ENCODE measurements at places on chromosomes 2 and 18. TPM values are rescaled to one million over a fixed set of nuclear protein-coding genes. Genes with fewer than 3 reads are reported as not detected.
A peak's percentile ranks its signal among the peaks of the same experiment; 100 is the strongest.

Gene DYSF
- total RNA-seq: 0.07 TPM

Gene CRACDL
- not detected for total RNA-seq

Gene WNT10A
- not detected for total RNA-seq

Gene C2orf92
- total RNA-seq: 2.2 TPM

Gene SLC39A10
- total RNA-seq: 27.6 TPM

Gene RAB6D
- total RNA-seq: not detected

Gene PROM2
- total RNA-seq: 0.44 TPM

Gene CKAP2L
- 28.5 TPM for total RNA-seq

GRCh38 chr2:219252900-219253752 is at the start of gene TUBA4B:
TUBA4B (plus strand) TSS chr2:219253243; CDS start chr2:219253408, 165 bp downstream.
- peaks cover 54% of the 10 kb centered on the region for H3K4me1 ChIP-seq
- peaks cover 10% of the 10 kb centered on the region for H3K27me3 ChIP-seq
- peak within 1 kb of the TSS; percentile 83 for H3K27ac ChIP-seq
- peaks cover 15% of the 10 kb centered on the region for H3K36me3 ChIP-seq
- DNase-seq: peak; percentile 35

DNA sequence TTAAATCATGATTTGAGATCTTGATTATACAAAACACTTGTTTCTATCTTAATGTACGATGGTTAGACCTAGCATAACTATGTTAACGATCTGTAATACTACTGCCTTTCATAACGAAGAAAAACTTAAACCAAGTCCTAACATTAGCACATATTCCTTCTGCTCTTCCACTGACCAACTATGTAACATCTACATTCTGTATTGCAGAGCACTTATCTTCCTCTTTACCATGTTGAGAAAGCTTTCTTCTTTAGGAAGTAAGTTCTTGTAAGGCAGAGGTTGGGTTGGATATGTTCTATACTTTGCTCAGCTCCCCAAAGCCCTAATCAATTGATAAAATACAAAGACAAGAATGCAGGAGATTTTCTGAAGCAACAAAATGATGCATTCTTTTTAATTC is 7.9 kb upstream of the ZNF407 start:
- 0 out of 2 replicates have a peak, but pooled peaks cover 7% of the 10 kb centered on the region for H3K4me1 ChIP-seq
- no peak for DNase-seq
- peaks cover 15% of the 10 kb centered on the region for H3K36me3 ChIP-seq
- H3K4me3 ChIP-seq: no peak overlapping the region

DNA sequence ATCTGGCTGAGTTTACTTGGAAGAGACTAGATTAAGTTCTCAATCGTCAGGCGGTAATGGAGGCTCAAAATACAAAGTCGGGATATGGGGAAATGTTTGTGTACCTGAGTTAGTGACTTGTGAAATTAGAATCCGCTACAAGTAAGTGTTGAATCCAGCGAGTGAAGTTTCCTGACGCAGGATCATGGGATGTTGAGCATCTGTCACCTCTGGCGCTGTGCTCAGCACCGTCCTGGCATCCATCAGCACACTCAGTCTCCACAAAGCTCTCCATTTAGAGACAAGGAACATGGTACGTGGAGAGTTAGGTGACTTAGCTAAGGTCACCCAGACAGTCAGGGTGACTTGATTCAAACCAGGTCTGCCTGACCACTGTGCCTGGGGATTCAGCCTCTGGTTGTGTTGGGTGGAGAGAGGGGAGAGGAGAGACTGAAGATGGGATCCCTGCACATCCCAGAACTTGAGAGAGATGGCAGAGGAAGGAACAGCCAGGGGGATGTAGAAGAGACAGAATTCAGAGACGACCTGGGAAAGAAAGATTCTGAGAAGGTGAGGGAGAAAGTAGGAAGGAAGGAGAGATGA is 251.2 kb downstream of the ACKR3 start:
- H3K27ac ChIP-seq: no peak overlapping the region
- DNase-seq: no peak
- no peak overlapping the region for H3K4me3 ChIP-seq
- no peaks in the 10 kb centered on the region for H3K4me1 ChIP-seq
- H3K36me3 ChIP-seq: no peaks in the 10 kb centered on the region
- H3K27me3 ChIP-seq: peaks cover 15% of the 10 kb centered on the region

DNA sequence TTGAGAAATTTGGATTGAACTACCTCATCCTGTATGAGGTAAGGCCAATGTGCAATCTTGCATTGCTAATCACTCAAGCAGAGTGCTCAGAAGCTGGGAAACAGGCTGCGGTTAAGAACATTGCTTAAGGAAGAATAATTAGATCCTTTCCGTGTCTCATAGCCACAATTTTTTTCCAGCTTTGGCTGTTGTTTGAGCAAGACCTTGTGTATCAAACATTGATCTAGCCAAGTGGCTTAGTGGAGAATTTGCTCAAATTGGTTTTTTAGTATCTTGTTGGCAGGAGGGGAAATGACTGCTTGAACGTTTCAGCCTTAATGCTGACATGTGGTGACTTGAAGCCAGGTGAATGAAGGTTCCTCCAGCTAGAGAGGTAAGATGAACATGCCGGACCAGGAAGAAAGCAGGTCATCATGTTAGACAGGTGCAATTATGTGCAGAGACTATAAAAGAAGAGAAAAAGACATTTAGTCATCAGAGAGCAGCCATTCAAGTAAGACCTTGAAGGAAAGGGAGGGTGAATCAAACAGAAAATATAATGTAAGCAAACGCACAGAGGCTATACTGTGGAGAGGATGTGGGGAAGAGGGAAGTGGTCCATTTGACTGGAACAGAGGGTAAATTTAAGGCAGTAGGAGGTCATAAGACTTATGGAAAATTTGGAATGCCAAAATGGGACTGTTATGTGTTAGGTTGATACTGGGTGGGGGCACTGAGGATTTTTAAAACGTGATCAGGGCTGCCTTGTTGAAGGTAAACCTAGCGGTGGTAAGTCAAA is 98.9 kb upstream of the CYP1B1 start:
- H3K36me3 ChIP-seq: no peaks in the 10 kb centered on the region
- DNase-seq: peak; percentile 61

DNA sequence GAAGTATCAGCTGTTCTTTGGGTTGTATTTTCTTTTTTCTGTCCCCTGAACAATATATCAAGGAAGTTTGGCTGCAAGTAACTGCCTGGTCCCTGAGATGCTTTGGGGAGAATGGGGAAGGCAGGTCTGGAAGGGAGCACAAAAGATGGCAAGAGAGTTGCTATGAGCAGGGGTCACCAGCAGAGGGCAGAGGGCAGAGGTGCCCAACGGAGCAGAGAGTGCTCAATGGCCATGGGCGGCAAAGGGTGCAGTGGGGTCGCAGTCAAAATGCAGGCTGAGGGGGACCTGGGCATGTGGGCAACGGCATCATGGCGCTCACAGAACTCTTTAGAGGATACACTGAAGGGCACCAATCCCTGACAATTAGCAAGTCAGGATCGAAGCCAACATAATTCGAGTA is 107.7 kb upstream of the ATP8B1 start:
- peaks cover 12% of the 10 kb centered on the region for H3K4me1 ChIP-seq
- H3K4me3 ChIP-seq: no peak overlapping the region
- H3K27me3 ChIP-seq: peaks cover 22% of the 10 kb centered on the region
- no peak overlapping the region for H3K27ac ChIP-seq
- H3K36me3 ChIP-seq: no peaks in the 10 kb centered on the region

DNA sequence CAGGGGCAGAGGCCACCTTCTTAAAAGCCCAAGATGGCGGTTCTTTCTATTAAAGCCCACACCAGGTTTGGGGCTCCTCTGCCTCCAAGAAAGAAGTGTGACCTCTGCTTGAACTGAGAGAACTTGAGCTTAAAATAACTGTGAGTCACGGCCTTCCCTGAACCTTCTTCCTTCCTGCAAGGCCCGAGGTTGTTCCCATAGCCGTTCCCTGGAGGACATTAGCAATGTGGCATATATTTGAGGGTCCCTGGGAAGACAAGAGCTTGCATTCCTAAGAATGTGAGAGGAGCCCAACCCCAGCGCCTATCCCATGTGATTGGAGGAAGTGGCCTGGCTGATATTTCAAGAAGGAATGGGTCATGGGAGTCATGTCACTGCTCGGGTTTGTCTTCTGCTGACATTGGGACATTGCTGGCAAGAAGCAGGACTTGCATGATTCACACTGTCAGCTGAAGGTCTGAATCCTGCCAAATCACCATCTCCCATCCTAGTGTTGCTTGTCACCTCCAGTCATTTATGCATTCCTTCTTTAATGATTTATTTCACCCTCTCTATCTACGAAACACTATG is 168.1 kb downstream of the TRIB2 start:
- no peaks in the 10 kb centered on the region for H3K27me3 ChIP-seq
- peak; percentile 72 for DNase-seq

DNA sequence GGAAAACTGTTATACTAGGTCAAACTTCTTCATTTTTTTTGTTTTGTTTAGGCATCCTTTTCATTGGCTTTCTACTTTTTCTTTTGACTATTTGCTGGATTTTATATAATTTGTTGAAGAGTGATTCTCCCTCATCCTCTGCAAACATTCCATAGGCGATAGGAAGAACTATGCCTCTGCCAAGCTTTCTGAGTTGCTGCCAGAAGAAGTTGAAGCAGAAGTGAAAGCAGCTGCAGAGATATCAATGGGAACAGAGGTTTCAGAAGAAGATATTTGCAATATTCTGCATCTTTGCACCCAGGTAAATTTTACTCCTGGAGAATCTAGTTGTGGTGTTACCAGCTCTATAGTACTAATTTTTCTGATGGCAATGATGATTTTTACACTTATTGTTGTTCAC is 25.4 kb downstream of the NOP58 start:
- H3K27me3 ChIP-seq: 0 out of 2 replicates have a peak, but pooled peaks cover 2% of the 10 kb centered on the region
- H3K36me3 ChIP-seq: peaks cover 42% of the 10 kb centered on the region
- H3K4me3 ChIP-seq: no peak overlapping the region
- H3K4me1 ChIP-seq: peaks cover 52% of the 10 kb centered on the region

DNA sequence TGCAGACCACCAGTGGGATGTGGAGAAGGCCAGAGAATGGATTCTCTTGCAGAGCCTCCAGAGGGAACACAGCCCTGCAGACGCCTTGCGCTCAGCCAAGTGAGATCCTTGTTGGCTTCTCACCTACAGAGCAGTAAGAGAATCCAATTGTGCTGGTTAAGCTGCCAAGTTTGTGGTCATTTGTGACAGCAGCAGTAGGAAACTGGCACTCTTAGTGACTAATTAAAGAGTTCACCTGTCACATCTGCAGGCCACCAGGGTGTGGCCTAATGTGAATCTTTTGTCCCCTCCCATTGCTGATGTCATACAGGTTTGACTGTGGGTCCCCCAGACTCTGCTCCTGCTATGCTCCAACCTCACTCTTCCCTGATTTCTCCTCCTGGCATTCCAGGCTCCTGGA is 235.9 kb downstream of the TFCP2L1 start:
- no peak overlapping the region for H3K27ac ChIP-seq
- no peak overlapping the region for H3K4me3 ChIP-seq
- peaks cover 4% of the 10 kb centered on the region for H3K36me3 ChIP-seq
- no peak for DNase-seq
- H3K27me3 ChIP-seq: peaks cover 39% of the 10 kb centered on the region

GRCh38 chr18:62140259-62140658 is 46.6 kb downstream of the PIGN start:
- H3K27ac ChIP-seq: no peak overlapping the region
- no peak for DNase-seq
- H3K4me3 ChIP-seq: no peak overlapping the region
- no peaks in the 10 kb centered on the region for H3K27me3 ChIP-seq

- peaks cover 94% of the 10 kb centered on the region for H3K4me1 ChIP-seq
- peaks cover 49% of the 10 kb centered on the region for H3K36me3 ChIP-seq
- H3K27ac ChIP-seq: peak overlapping the region; percentile 100
- peak; percentile 99 for DNase-seq
- H3K27me3 ChIP-seq: peaks cover 2% of the 10 kb centered on the region
Measured at GRCh38 chr2:9287400-9288045, 80.9 kb downstream of the ASAP2 start.

- DNase-seq: no peak
- peaks cover 5% of the 10 kb centered on the region for H3K36me3 ChIP-seq
- H3K4me1 ChIP-seq: peaks cover 42% of the 10 kb centered on the region
- no peak overlapping the region for H3K27ac ChIP-seq
- no peak overlapping the region for H3K4me3 ChIP-seq
Measured at GRCh38 chr2:102081606-102082005, 60.9 kb upstream of the IL1R1 start.

DNA sequence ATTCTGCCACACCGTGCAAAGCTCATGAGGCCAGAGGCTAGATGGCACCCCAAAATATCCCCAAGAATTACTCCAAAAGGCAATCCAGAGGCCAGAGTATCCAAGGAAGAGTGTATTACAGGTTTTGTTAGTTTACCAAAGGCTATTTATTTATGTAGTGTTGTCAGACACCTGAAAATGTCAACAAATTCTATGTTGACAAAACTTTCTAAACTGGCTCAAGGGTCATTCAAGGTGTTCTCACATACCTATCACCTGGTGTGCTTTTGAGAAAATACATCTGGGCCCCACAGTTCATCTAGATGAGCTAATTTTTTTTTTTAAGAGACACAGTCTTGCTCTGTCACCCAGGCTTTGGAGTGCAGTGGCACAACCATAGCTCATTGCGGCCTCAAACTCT is 12.4 kb upstream of the DTNB start:
- peaks cover 16% of the 10 kb centered on the region for H3K4me1 ChIP-seq
- DNase-seq: no peak
- H3K27ac ChIP-seq: no peak overlapping the region
- no peaks in the 10 kb centered on the region for H3K36me3 ChIP-seq
- peaks cover 21% of the 10 kb centered on the region for H3K27me3 ChIP-seq

GRCh38 chr2:83464444-83464843 is 994.6 kb downstream of the SUCLG1 start:
- H3K36me3 ChIP-seq: no peaks in the 10 kb centered on the region
- H3K27me3 ChIP-seq: no peaks in the 10 kb centered on the region
- H3K27ac ChIP-seq: no peak overlapping the region

DNA sequence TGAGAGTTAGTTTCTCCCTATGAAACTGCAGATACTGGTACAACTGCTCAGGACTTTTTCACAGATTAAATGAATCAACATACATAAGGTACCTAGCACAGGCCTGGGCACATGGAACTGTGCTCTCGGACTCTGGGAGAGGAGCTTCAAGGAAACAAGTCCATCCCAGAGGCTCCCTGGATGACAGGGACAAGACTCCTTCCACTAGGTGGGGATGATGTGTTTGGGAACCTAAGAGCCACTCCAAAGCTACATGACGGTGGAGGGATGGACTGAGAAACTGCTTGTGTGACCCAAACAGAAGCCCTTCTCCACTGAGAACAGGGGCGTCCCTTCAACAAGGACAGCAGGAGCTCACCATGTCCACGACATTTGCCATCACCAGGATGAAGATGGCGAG is 37.1 kb downstream of the CENPO start:
- peaks cover 6% of the 10 kb centered on the region for H3K36me3 ChIP-seq
- H3K27me3 ChIP-seq: peaks cover 4% of the 10 kb centered on the region
- H3K4me1 ChIP-seq: peaks cover 30% of the 10 kb centered on the region

- peak within 1 kb of the TSS; percentile 96 for H3K4me3 ChIP-seq
- H3K36me3 ChIP-seq: no peaks in the 10 kb centered on the region
- H3K27me3 ChIP-seq: no peaks in the 10 kb centered on the region
- DNase-seq: peak; percentile 94
- H3K4me1 ChIP-seq: peaks cover 37% of the 10 kb centered on the region
- peak within 1 kb of the TSS; percentile 94 for H3K27ac ChIP-seq
Measured at GRCh38 chr2:202911512-202912341, at the start of the genes CARF and WDR12. CARF (plus strand) TSS chr2:202912275; CDS start chr2:202941903, 29,628 bp downstream. WDR12 (minus strand) TSS chr2:202911673; CDS start chr2:202911476, 197 bp downstream.
